Smooth muscle cell of bladder (primary cell): ENCODE measurements at places on chromosomes 2 and 18. TPM values are rescaled to one million over a fixed set of nuclear protein-coding genes. Genes with fewer than 3 reads are reported as not detected.

ITGA4 gene
- total RNA-seq: 18.3 and 41.4 TPM in 2 replicates

TMX3 gene
- 104 and 122 TPM in 2 replicates for total RNA-seq

LYPD6B gene
- 0.18 and 2.0 TPM in 2 replicates for total RNA-seq

SCN1A gene
- total RNA-seq: 0.09 and 0.28 TPM in 2 replicates

LDLRAD4 gene
- 0.71 and 3.1 TPM in 2 replicates for total RNA-seq

RAB17 gene
- 0.14 and 0.28 TPM in 2 replicates for total RNA-seq

CDH7 gene
- under 0.01 TPM in 1 of 2 replicates, not detected in the other for total RNA-seq

PIK3C3 gene
- total RNA-seq: 21.5 and 55.2 TPM in 2 replicates

RTP5 gene
- total RNA-seq: not detected in 2 replicates

ALK gene
- total RNA-seq: under 0.01 TPM in 2 replicates

CSRNP3 gene
- 0.57 and 0.74 TPM in 2 replicates for total RNA-seq

SERPINB13 gene
- not detected in 2 replicates for total RNA-seq

CHRNG gene
- total RNA-seq: not detected in 2 replicates

TMEFF2 gene
- 3.0 TPM in 2 replicates for total RNA-seq

INSIG2 gene
- total RNA-seq: 6.1 and 10.7 TPM in 2 replicates

AKAIN1 gene
- not detected in 2 replicates for total RNA-seq

MAPK4 gene
- total RNA-seq: 0.09 TPM in 1 of 2 replicates, not detected in the other
